ENCODE measurements at places on chromosomes 11 and 22.

DNA sequence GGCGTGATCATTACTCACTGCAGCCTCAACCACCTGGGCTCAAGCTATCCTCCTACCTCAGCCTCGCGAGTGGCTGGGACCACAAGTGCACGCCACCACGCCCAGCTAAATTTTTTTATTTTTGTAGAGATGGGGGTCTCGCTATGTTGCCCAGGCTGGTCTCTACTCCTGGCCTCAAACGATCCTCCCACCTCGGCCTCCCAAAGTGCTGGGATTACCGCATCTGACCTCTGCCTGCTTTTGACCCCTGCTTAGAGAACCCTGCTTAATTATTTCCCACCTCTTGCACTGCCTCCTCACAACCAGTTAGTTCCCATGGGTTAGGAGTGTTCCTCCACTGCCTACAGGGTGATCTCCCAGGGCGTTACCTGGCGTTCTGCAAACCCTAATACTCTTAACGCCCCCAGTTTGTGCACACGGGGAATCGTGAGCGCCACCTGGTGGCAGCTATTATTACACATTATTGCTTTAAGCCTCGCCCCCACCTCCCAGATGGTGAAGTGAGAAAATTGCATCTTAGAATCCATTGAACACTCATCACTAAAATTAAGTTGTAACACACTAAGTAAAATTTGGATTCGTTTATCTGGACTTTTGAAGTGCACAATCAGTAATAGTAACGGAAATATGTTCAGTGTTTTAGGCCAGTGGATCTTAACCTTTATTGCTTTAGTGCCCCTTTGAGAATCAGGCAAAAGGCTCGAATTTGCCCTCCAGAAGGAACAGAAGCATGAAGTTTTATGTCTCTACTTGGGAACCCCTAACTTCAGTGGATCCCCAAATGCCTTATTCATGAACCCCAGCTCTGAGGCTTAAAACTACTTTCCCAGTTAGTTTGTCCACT, 61.4 kb upstream of the ASPHD2 start:
- peak; percentile 57 for DNase-seq

DNA sequence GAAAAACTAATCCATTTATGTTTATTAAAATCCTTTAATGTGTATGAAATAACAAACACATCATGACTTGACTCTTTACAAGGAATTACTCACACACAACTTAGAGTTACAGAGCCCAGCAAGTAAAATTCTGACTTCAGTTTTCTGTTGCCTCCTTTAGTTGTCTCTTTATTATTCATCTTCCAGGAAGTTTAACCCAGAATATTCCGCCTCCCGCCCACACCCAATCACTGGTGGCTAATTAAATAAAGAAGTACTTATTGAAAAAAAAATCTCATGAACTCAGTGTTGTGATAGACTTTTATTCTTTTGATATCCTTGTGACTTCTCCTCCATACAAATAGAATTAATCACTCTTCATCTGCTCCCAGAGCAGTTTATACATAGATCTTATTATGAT, 61.9 kb downstream of the MUC15 start:
- no peak for DNase-seq

DNA sequence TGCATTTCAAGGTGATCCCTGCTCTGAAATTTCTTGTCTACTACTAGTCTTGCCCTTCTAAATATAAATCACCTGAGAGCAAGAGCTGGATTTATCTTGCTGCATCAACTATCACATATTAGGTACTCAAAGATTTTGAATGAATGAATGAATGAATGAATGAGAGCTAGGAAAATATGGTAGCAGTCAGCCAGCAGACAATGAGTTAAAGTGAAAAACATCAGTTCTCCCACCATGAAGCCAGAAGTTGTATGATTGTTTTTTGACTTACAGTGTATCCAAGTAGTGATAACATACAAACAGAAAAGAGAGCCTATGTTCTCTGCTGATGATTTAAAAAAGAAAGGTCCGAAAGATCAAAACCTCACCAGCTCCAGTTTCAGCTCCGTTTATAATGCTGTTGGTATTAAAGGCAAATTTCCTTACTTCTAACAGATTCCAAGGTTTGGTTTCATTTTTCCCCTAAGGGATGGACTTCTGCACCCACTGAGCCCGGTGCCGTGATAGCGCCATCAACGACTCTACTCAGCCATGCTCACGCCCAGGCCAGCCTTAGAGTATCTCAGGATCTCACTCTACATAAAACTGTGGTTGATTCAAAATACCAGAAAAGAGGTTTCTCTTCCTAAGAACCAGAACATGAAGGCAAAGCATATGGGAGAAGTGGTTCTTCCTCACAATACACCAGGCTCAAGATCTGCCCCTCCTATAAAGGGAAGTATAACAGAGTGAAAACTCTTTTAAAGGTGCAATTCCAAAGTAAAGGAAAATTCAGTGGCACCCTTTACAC, 92.0 kb downstream of the SGSM3 start:
- DNase-seq = peak; percentile 29

DNA sequence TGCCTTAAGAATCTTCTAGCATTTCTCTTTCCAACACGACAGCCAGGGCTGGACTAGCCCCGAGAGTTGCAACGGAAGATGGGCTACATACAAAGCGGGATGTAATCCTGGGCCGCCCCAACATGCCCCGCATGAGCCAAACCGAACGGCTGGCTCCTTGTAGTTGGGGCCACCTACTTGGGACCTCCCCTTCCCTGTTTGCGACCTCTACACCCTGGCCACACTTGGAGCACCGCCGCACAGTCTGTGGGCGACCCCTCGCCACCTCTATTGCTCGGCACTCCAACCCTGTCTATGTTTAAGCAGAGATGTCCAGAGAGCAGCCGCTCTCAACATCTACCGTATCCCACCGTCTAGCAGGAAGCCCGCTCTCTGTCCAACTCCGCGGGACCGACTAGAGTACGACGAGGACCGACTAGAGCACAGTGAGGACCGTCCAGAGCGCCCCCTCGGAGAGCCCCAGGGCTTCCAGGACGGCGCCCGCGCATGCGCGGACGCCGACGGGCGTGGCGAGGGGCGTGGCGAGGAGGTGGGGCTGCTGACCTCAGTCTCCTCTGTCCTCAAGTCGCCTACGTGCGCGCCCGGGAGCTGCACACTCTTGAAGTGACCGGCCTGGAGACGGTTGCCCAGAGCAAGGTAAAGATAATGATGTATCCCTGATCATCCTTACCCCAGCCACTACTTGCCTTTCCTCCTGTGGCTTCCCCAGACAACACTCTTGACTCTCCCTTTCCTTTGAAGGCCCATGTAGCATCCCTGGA, 32.3 kb downstream of the NEAT1 start:
- DNase-seq = peak; percentile 86

DNA sequence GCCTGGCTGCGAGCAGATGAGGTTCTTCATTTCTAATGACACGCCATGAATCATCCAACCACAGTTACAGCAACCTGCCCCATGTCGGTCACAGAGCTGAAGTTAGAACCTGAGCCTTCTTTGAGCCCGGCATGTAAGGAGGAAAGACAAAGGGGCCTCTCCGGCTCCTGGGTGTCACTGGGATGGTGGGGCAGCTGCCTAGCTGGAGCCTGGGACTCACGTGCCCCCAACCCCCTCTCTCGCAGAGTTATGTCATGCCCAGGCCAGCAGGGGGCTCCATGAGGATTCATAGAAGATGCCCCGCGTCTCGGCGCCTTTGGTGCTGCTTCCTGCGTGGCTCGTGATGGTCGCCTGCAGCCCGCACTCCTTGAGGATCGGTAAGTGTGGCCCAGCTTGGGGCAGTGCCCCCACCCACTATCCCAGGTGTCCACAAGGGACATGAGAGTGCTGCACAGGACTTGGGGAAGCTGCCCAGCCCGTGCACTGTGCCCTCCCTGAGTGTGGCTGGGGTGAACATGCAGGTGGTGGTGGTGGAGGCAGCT, 148.5 kb downstream of the GRIK4 start:
- DNase-seq = peak; percentile 1

- DNase-seq = peak; percentile 60
Measured at GRCh38 chr11:82682003-82682751, 51.5 kb downstream of the FAM181B start.

GRCh38 chr22:24358105-24358836, 69.1 kb upstream of the ADORA2A start:
- DNase-seq = no peak

DNA sequence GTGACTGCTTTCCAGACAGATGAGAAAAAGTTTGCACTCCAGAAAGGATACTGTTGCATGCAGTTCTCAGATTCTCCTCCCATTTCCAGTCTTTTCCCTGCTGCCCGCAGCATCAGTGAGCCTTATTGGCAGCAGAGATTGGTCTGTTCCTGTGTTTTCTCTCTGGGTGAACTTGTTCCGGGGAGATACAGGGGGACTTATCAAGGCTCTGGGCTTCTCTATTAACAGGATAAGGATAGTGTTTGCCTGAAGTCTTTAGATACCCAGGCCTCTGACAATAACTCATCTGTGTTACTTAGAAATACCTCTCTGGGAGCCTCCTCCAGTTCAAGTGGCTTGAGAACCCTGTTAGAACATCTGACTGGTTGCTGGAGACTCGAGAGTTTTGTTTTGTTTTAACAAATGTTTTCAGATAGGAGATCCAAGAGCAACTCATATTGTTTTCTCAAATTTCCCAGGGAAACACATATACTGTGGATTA, 154.7 kb downstream of the BLID start:
- DNase-seq = no peak

DNA sequence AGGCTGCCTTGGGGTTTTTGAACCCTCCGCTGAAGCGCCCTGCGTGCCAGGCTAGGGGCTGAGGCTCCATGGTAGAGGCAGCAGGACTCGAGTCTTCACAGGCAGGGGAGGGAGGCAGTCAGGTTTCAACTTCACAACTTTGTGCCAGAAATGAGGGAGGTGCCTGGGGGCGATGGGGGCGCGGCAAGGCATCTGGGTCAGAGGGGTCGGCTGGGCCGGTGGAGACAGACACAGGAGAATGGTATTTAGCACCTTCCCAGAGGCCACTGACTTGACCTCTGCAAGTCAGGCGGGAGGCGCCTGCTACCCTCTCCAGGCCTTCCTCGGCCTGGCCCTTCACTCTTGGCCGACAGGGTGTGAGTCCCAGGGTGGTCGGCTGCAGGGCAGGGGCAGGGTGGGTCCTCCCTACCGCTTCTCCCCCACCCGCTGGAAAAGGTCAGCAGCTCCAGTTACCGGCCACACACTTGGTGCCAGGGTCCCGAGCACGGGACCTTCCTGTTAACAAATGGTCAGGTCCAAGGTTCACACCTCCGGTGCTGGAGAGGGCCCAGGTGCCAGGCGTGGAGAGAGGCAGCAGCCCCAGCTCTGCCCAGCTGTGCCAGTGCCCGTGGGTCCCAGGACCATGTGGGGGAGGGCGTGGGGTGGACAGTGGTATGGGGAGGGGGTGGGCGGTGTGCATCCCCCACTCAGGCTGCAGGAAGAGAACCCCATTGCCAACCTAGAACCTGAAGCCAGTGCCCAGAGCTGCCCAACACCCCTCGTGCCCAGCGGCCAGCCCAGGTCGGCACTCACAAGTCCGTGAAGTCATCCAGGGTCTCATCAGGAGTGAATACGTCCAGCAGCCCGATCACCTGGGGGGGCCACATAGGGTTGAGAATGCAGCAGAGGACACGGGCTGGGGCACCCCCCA, 3.8 kb downstream of the MAPK12 start:
- DNase-seq = no peak

GRCh38 chr11:113090716-113091480, 129.7 kb downstream of the NCAM1 start:
- no peak for DNase-seq

DNA sequence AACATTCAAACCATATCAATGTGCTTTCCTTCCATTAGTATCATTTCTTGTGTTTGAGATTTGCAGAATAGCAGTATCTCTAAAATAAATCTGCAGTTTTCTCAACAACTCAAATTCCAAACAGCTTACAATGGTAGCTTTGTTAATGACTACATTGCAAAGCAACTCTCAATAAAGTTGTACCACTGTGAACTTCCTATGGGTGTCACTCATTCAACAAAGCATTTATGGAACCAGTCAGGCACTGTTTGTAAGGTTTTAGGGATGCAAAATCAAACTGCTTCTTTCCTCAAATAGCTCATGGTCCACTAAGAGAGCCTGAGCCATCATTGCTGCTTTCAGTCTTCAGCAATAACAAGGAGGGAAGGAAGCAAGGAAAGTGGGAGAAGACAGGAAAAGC, 91.0 kb downstream of the CCDC83 start:
- DNase-seq = no peak

GRCh38 chr11:35791088-35791958, 128.7 kb downstream of the TRIM44 start:
- DNase-seq = no peak

GRCh38 chr11:118897721-118898310, 14.1 kb downstream of the CXCR5 start:
- no peak for DNase-seq

DNA sequence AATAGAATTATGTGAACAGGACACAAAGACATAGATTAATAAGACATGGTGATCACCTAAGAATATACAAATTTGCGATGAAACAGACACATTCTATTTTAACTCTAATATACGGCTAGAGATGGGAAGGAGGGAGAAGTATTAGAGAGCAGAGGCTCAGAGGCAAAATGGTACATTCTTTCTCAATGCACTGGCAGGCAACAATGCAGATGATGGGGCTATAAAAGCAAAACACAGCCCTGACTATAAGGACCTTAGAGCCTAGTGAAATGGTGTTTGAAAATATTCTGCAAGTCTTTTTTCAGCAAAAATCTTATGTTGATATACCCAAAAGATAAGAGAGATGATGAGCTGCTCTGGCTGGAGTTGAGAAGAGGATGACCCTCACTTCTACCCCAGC, 13.1 kb downstream of the TCF20 start:
- DNase-seq = no peak

Data from CD4-positive, alpha-beta T cell treated with Interleukin-21 for 1 hour (primary cell).